ENCODE measurements at places on chromosomes 6 and 20.

GRCh38 chr6:41780551-41781365 is at the start of gene PRICKLE4:
Gene PRICKLE4, plus strand, starts transcription at chr6:41780782. Its CDS starts 2,692 bp downstream, at chr6:41783474.
- DNase-seq: no peak

- DNase-seq: no peak
These were observed 248.1 kb downstream of the CD109 start for GRCh38 chr6:73943930-73944652.

DNA sequence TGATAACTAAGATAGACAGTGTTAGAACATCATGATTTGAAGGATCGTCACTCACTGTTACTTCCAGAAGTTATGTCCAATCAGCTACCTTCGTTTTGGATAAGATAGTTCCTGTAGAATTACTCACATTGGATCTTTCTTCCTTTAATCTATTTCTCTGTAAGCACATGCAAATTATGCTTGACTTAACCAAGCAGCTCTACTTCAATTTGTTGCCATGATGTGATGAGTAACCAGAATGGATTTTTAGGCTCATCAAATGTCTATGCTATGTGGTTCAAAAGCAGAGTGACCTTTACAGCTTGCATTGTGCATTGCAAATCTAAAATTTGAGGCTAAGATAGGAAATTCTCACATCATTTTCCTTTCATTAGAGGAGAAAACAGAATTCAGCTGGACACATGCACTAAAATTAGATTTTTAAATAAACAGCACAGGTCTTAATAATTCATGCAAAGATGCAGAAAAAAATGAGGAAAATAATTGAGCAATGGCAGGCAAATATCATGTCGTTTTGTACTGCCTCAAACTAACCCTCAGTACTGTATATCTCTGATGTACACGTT is 76.7 kb upstream of the ZFP64 start:
- peak; percentile 71 for DNase-seq

DNA sequence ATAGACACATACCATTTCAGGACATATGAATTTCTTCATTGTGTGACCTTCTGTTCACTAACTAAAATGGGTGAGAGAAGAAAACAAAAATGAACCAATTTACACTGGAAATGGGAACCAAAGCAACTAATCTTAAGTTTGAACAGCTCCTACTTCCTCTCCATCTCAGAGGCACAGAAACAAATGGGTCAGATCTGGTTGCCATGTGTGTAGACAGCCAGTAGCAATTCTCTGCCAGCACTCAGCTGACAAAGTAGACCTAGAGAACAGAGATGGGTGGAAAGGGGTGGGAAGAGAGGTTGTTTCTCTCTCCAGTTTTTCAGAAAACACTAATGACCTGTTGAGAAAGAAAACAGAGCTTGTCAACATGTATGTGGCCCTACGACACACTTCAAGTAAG is 14.3 kb upstream of the POPDC3 start:
- DNase-seq: no peak

GRCh38 chr6:24524805-24525204 is 30.0 kb downstream of the ALDH5A1 start:
- DNase-seq: peak; percentile 62

- DNase-seq: no peak
These were observed 30.1 kb downstream of the GMDS start for GRCh38 chr6:2215342-2215741.
